Lower lobe of right lung (tissue), 2 donors: ENCODE measurements at places on chromosomes 16 and 17. TPM values are rescaled to one million over a fixed set of nuclear protein-coding genes. Genes with fewer than 3 reads are reported as not detected.

- no peak overlapping the region for H3K4me3 ChIP-seq
- H3K27me3 ChIP-seq, result no peaks in the 10 kb centered on the region
- no peaks in the 10 kb centered on the region for H3K4me1 ChIP-seq
- DNase-seq, result no peak
- no peaks in the 10 kb centered on the region for H3K36me3 ChIP-seq
Measured at GRCh38 chr17:33267271-33267790, 25.8 kb downstream of the ASIC2 start.

DNA sequence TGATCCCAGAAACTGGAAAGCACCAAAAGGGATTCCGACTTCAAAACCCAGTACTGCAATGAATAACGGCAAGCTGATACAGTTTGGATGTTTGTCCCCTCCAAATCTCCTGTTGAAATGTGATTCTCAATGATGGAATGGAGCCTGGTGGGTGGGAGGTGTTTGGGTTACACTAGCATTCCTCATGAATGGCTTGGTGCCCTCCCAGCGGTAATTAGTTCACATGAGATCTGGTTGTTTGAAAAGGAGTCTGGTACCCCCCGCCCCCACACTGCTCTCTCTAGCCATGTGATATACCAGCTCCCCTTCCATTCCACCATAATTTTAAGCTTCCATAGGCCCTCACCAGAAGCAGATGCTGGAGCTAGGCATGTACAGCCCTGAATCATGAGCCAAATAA lies 40.1 kb downstream of the RANBP10 start:
- H3K27ac ChIP-seq, result no peak overlapping the region
- H3K36me3 ChIP-seq, result peaks cover 43% of the 10 kb centered on the region
- no peak overlapping the region for H3K4me3 ChIP-seq
- no peak for DNase-seq
- no peaks in the 10 kb centered on the region for H3K4me1 ChIP-seq

DNA sequence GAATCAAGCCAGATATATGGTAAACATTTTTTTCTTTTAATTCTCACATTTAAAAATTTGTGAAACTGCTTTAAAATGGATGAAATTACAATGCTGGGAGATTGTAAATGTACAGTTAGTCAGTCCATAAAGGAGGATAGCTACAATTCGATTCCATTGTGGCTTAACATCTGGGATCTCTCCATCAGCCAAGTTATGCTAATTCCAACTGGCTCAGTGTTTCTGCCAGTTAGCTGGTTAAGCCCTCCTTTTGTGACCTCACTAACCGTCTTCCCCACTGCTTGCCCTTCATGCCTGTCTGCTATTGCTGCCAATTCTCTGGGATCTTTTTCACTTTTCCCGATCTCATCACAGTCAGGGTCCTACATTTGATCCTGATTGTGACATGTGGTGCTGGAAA lies 1347.6 kb downstream of the CDH11 start:
- H3K27ac ChIP-seq, result no peak overlapping the region
- no peaks in the 10 kb centered on the region for H3K4me1 ChIP-seq
- H3K36me3 ChIP-seq, result no peaks in the 10 kb centered on the region
- DNase-seq, result no peak
- no peak overlapping the region for H3K4me3 ChIP-seq

- H3K27ac ChIP-seq, result peak overlapping the region; percentile 82
- H3K4me1 ChIP-seq, result peaks cover 70% of the 10 kb centered on the region
- peak; percentile 62 for DNase-seq
- no peaks in the 10 kb centered on the region for H3K36me3 ChIP-seq
Measured at GRCh38 chr16:49833085-49833484, 22.8 kb downstream of the ZNF423 start.

GRCh38 chr16:89187770-89188392 lies 12.5 kb downstream of the SLC22A31 start:
- H3K36me3 ChIP-seq, result no peaks in the 10 kb centered on the region
- H3K4me1 ChIP-seq, result peaks cover 5% of the 10 kb centered on the region
- peaks cover 4% of the 10 kb centered on the region for H3K27me3 ChIP-seq
- no peak overlapping the region for H3K4me3 ChIP-seq

Gene EPX
- not detected for total RNA-seq
